ENCODE measurements at places on chromosomes 12 and 14.

- no peak for DNase-seq
These were observed 47.8 kb upstream of the LTA4H start for GRCh38 chr12:96083020-96083719.

- no peak for DNase-seq
These were observed 15.8 kb downstream of the KRT7 start for GRCh38 chr12:52248541-52249461.

DNA sequence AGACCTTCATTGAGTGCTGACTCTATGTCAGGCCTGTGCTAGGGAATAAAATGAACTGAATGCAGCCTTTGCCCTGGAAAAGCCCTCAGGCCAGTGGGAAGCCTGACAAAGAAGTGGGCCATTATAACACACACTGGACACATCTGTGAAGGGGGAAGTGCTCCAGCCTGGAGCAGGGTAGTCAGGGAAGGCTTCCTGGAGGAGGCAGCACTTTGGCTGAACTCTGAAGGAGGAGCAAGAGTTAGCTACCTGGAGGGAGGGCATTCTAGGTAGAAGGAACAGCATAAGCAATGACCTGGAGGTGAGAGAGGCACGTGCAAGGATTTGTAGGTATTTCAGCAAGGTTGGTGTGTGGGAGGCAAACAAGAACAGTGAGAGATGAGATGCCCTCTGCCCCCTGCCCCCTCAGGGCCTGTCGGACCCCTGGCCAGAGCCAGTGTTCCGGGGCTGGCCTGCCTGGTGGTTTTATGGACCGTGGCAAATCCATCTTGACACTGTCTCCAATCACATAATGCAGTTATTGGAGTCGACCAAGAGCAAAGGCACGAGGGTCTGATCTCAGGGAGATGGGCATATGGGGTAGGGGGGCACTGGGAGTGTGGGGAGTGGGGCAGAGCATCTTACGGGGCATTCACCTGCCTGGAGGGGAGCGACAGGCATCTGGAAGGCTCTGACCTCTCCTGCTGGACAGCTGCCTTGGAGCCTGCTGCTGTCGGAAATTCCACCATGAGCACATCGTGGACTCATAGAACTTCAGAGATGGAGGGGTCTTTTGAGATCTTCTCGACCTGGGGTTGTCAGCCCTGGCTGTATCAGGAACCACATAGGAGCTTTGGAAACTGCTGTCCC is 2.7 kb upstream of the FAM222A start:
- no peak for DNase-seq

DNA sequence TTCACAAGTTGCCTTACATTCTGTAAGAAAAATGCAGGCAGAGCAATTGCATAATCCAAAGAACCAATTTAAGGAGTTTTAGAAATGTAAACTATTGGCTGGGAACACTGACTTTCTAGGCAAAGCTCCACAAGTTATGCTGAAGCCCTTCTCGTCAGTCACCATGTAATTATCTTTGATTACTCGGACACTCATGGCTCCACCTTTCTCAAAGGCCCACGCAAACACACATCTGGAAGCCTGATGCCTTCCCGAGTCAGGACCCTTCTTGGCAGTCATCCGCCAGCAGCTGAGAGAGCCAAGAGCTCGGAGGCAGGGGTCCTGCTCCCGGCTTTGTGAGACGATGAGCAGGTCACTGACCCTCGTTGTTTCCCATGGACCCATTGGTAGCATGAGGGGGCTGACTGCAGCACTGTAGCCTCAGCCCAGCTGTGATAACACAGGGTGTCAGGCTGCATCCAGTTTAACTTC is 202.2 kb downstream of the TMEM132D start:
- no peak for DNase-seq

GRCh38 chr14:42190744-42191143 is 584.1 kb downstream of the LRFN5 start:
- DNase-seq = no peak

GRCh38 chr14:32014057-32014456 is 63.0 kb upstream of the ARHGAP5 start:
- DNase-seq = no peak

GRCh38 chr12:108604208-108604941 is 6.5 kb upstream of the TMEM119 start:
- DNase-seq = no peak

DNA sequence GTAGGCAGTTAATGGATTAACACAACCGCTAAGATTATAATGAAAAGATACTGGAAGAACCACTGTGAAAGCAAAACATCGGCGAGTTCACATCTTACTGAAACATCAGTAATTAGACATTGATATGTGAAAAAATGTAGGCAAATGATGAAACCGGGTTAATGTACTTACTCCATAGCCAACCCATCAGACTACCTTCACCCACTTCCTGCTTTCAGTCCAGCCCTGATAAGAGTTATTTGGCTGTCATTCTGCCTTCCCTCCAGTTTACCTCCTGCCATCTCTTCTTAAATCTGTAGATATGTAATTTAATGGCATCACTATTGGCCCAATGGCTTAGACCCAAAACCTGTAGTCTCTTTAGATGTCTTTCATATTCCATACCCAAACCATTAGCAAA is 46.0 kb upstream of the LGR5 start:
- no peak for DNase-seq

GRCh38 chr14:50319293-50319692 is 7.2 kb downstream of the DMAC2L start:
- peak; percentile 39 for DNase-seq
